ENCODE measurements at places on chromosomes 2 and 18.

GRCh38 chr2:234967870-234968208 lies 16.0 kb downstream of the SH3BP4 start:
- DNase-seq = no peak

DNA sequence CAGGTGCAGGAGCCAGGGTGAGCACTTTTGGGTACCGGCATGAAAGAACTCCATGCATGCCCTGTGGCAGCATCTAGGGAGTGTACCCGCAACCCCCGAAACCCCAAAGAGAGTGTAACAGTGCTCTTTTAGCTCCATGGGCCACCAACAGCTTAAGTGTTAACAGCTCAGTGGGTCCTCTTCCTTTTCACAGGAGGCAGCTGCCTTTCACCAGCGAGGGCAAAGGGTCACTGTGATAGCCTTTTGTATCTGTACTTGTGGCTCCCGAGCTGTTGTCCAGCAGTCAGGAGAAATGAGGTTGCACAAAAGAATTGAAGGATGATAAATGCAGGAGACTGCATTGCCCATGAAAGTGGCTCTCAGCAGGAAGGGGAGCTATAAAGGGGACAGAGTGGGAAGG lies 1166.3 kb upstream of the ACVR2A start:
- no peak for DNase-seq

- no peak for DNase-seq
Observed at GRCh38 chr2:172457536-172457935, 30.1 kb downstream of the ITGA6 start.

GRCh38 chr2:29810956-29811355 lies 110.4 kb downstream of the ALK start:
- no peak for DNase-seq

GRCh38 chr2:153971250-153971649 lies 99.5 kb downstream of the GALNT13 start:
- DNase-seq = no peak

DNA sequence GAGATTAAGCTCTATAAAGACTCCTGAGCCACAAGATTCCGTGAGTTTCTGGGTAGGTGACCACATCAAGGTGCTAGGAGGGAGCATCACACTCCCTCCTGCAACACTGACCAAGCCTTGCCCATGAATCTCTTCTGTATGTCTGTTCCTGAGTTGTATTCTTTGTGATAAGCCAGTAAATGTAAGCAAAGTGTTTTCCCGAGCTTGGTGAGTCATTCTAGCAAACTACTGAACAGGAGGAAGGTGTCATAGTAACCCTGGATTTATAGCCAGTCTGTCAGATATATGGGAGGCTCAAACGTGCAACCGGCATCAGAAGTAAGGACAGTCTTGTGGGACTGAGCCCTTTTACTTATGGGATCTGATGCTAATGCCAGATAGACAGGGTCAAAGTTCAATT lies 346.1 kb upstream of the KYNU start:
- no peak for DNase-seq

DNA sequence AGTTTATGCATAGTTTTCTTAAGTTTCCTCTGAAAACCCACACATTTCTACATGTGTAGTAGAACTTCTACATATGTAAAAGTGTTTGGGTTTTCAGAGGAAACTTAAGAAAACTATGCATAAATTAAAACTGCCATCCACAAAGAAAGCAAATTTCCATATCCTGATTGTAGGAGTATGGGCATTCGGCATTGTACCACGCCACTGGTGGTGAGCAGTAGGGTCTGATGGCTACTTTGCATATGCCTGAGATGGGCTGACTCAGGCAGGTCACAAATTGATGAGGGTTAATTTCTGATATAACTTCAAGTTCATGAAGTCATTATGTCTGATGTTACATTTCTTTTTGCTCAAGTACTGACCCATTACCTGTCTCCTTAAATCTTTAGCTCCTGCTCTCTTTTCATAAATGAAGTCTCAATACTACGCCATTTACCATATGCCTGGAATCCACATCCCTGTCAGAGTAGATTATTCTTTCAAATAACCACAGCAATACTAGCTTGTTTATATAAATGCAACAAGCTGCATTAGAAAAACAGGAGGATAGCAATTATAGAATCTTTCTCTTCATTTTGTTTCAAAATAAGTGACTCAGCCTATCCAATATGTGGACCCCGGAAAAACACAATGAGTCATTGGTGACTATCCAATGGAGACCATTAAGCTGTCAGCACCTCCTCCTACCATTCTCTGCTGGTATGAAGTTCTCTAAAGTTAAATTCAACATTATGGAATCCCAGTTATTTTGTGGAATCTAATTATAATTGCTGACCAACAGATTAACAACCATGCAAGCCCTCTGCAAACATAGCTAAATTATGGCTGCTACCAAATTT lies 355.2 kb upstream of the UBE2E3 start:
- DNase-seq = no peak

GRCh38 chr2:127197475-127198385 lies 22.4 kb downstream of the CYP27C1 start:
- DNase-seq = peak; percentile 49

DNA sequence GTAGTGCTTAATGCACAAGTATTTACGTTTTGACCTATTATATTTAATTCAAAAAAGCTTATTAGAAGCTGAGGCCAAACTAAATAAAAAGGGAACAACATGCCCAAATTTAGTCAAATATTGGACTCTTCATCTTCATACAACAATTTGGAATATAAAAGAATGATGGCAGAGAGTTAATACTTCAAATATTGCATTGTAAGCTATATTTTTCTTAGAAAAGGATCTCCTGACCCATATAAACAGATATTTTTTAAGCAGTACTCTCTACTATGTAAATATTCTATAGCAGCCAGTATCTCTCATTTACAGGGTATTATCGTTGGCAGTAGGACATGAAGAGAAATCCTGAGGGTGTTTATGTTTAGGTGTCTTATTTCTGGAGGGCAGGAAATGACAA lies 531.2 kb downstream of the NYAP2 start:
- DNase-seq = no peak

DNA sequence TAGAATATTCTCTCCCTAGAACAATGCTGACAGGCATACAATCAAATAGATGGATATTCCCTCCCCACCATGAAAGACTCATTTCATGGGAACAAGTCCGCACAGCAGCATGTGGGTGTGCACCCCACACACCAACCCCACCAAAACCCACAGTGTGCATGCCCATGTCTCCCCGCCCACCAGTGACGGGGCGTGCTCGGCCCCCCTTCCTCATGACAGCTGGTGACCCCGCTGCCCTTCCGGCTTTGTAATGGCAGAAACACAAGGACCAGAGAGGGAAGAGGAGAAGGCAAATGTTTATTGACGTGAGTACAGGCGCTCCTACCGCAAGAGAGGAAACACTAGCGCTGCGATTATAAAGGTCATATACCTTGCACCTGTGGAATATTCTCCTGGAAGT lies 30.8 kb upstream of the ODC1 start:
- DNase-seq = no peak

DNA sequence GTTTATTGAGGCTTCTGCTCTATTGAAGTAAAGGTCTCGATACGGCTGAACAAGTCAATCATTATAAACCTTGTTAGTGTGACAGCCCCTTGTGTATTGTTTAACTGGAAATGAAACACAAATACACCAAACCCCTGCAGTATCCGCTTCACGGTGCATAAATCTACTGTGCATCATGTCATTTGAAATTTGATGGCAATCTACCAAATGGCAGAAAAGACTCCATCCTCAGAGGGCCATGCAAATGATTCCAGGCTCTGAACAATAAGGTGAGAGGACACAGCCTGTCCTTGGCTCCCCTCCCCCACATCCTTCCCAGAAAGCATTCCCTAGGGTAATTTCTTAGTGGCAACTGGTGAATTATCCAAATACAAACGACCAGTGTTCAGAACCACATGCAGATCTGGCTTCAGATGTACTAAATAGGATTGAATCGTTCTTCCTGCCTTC lies 80.6 kb downstream of the ADCYAP1 start:
- DNase-seq = no peak

DNA sequence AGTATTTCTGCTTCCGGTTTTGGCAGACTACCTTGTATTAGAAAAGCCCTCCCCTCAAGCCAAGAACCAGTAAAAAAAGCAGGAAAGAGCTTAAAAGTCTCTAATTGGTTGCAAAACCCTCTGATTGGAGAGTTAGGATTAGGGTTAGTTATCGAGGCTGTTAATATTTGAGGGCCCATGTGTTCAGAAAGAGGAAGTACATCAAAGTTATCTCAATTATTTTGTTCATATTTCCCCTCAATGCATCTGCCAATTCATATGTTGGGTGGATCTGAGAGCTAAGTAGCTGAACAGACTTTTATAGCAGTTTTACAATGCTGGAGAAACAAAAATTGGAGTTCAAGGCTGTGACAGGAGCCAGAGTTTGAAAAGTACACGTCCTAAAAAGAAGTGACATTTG lies 43.1 kb upstream of the KLHL14 start:
- DNase-seq = no peak

- DNase-seq = no peak
Observed at GRCh38 chr2:202018950-202019349, 14.7 kb upstream of the FZD7 start.

DNA sequence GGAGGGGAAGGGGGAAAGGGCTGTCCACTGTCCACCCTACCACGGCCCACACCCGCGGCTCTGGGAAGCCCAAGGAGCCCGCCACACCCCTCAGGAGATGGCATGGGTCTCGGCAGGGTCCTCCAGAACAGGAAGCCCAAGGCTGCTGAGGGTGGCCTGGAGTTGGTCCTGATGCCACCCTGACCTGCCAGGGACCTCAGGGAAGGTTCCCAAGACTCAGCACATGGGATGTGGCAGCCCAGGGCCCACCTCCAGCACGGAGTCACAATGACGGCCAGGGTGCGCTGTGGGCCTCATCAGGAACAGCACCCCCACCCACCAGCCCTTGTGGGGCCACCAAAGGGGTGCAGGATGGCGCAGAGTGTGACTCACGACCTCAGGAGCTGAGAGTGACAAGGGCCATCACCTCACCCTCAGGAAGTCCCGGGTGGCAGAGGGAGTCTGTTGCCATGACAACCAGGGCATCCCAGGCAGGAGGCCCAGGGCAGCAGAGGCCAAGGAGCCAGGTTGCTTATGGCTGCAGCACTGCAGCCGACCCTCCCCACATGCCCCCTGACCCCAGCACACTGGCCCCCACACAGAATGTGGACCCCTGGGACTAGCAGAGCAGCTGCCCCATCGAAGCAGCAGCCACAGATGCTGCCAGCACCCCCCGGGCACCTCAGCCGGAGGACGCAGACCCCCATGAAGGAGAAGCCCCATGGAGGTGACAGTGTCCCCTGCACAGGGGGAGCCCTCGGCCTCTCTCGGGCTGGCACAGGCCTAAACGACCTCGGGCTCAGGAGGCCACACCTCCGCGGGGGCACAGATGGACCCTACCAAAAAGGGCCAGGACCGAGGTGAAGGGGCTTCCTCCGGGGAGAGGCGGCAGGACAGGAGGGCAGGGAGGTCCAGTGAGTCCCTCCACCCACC lies 34.3 kb downstream of the KIF1A start:
- no peak for DNase-seq

GRCh38 chr2:85173909-85174308 lies 40.7 kb downstream of the TCF7L1 start:
- no peak for DNase-seq

- DNase-seq = no peak
Observed at GRCh38 chr18:10776493-10776892, 250.7 kb downstream of the NAPG start.

GRCh38 chr2:70085711-70086277 lies 1.5 kb upstream of the PCBP1 start:
- DNase-seq = no peak

DNA sequence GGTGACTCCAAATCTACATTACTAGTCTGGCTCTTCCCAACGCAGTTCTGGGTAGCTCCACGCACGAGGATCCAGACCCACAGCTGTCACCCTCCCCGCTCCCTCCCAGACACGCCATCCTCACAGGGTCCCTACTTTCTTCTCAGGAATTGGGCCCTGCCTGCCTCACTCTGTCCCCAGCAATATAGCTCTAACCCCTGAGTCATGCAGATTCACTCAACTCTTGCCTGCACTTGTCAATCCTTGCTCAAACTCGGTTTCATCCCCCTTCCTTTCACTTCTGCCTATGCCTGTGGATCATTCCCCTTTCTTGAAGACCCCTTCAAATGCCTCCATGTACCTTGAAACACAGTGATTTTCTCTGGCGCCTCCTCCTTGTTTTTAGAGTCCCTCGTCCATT lies 5.0 kb downstream of the ST8SIA5 start:
- no peak for DNase-seq

GRCh38 chr2:33214436-33214835 lies 262.0 kb upstream of the RASGRP3 start:
- no peak for DNase-seq

GRCh38 chr18:58858591-58859468 lies 5.8 kb upstream of the ZNF532 start:
- DNase-seq = no peak

- DNase-seq = no peak
Observed at GRCh38 chr18:46341986-46342525, 237.9 kb downstream of the HAUS1 start.

GRCh38 chr2:180978903-180979748 lies 1.3 kb upstream of the UBE2E3 start:
- no peak for DNase-seq

GRCh38 chr2:100527440-100528015 lies 35.3 kb upstream of the PDCL3 start:
- no peak for DNase-seq

GRCh38 chr2:98736464-98736889 lies 5.5 kb upstream of the MGAT4A start:
- no peak for DNase-seq

GRCh38 chr2:163157891-163158496 lies 319.4 kb upstream of the KCNH7 start:
- DNase-seq = no peak

- no peak for DNase-seq
Observed at GRCh38 chr2:12064153-12064552, 317.7 kb downstream of the LPIN1 start.

GRCh38 chr2:240214790-240215675 lies 74.6 kb upstream of the OTOS start:
- DNase-seq = no peak

DNA sequence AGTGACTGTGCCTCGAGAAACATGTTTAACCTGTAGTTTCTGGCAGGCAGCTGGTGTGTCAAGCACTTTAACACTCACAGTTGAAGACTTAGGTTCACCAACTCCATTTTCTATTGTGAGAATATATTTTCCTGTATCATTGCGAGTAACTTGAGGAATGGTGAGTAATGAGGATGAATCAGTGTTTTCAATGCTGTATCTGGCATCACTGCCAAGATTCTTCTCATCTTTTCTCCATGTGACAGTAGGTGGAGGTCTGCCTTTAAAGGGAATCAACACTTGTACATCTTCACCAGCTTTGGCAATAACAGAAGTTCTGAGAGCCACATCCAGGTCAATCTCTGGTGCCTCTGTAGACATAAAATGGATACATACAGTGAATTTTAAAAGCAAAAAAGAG lies 72.8 kb downstream of the PLEKHA3 start:
- DNase-seq = no peak
